ENCODE measurements at places on chromosomes 16 and 17.
A peak's percentile ranks its signal among the peaks of the same experiment; 100 is the strongest.

GRCh38 chr17:42107597-42108576 lies 4.6 kb downstream of the DHX58 start:
- DNase-seq, result peak; percentile 92

GRCh38 chr16:60646631-60647030 lies 1389.6 kb downstream of the CDH8 start:
- no peak for DNase-seq

GRCh38 chr16:87635541-87636049 lies 33.3 kb downstream of the JPH3 start:
- DNase-seq, result peak; percentile 24

- DNase-seq, result no peak
Observed at GRCh38 chr16:89402962-89403361, 87.4 kb downstream of the ANKRD11 start.

DNA sequence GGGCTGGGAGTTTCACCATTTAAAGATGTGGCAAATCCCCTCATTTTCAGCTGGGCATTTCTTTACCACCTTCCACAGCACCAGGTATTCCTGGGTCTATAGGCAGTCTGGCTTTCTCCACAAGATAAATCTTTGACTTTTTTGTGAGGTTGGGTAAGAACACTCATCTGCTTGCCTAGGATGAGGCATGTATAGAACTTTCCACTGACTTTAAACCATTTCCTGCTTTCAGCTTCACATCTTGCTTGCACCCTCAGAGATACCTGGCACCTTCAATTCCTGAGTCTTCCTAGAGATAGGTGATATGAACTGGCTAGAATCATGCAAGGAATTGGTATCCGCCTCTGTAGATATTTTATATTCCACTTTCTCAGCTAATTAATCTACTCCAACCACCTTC lies 27.9 kb downstream of the SMURF2 start:
- no peak for DNase-seq

- no peak for DNase-seq
Observed at GRCh38 chr16:69188236-69188549, 1.2 kb downstream of the SNTB2 start.

DNA sequence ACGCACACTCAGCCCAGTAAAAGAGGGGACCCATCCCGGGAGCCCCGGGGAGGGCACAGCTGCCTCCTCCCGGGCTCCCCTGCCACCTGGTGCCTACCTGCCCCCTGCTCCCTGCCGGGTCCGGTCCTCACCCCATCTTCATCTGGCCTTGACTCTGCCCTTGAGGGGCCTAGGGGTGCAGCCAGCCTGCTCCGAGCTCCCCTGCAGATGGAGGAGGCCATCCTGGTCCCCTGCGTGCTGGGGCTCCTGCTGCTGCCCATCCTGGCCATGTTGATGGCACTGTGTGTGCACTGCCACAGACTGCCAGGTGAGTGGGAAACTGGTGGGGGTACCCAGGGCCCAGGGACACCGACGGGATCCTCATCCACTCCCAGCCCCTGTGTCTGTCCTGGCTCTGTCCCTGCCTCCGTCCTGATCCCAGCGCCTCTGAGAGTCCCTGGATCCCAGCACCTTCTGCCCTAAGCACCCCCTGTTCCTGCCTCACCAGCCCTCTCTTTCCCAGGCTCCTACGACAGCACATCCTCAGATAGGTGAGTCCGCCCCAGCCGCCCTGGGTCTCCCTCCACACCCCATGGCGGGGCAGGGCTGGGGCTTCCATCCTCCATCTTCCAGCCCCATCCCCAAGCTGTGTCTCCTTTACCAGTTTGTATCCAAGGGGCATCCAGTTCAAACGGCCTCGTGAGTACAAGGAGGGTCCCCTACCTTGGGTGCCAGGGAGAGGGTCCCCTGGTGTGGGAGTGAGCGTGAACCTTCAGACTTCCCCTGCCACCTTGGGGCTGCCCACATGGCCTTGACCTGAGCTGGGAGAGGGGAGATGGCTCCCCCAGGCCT lies 574 bp downstream of the LAT start:
- DNase-seq, result no peak

GRCh38 chr16:50309156-50309526 lies 42.8 kb downstream of the ADCY7 start:
- DNase-seq, result no peak

DNA sequence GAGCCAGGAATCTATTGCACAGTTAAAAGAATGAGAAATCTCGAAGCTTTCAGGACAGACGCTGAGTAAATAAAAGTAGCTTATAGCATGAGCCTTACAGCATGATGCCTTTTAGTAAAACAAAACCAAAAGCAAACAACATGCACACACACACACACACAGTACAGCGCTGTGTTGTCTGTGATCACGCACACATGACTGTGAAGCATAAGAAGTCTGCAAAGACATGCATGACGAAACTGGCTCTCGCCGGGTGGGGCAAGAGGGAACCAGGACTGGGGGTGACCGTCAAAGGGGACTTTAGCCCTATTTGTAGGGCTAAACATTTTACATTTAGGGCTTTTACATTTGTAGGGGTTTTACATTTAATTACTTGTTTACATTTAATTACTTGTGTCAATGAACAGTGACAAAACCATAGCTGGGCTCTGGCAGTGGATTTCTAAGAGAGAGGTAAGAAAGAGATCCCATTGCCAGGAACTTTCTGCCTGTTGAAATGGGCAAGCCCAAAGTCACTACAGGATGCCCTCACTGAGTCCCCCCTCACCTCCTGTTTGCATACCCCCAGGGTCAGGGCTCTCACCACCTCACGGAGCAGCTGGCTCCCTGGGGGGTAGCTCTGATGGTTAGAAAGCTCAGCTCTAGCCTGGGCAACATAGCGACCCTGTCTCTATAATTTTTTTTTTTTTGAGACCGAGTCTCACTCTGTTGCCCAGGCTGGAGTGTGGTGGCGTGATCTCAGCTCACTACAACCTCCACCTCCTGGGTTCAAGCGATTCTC lies 2.0 kb upstream of the TNFRSF13B start:
- DNase-seq, result no peak

GRCh38 chr16:4277987-4278513 lies 5.2 kb upstream of the TFAP4 start:
- no peak for DNase-seq

GRCh38 chr17:39014795-39015545 lies 47.8 kb upstream of the FBXO47 start:
- no peak for DNase-seq

DNA sequence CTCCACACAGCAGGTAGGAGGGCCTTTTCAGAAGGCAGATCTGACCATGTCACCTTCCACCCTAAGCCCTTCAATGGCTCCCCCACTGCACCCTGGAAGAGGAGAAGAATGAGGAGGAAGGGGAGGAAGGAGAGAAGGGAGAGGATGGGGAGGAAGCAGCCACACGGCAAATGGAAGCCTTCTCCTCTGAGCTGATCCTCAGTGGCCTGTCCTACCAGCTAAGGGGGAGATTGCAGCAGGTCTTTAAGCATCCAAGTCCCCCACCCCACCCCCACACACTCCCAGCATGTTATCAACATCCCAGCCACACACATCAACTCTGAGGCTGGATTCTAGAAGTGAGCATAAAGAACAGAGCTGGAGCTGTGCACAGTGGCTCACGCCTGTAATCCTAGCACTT lies 46.2 kb upstream of the RBFOX3 start:
- no peak for DNase-seq

DNA sequence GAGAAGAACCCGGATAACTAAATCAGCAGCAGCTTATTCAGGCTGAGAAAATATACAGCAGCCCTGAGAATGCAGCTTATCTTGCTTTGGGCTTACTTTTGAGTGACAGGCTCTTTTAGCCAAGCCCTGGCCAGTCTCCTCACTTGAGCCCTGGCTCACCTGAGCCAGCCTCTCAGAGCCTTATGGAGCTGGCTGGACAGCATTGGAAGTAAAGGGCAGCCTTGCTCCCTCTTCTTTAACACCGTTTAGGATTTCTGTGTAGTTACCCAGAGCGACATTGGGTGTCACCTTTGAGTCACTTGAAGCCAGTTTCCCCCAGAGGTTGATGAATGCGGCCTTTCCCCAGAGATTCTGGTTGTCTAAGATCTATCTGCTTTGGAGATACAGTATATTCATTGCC lies 7.7 kb upstream of the NPIPB2 start:
- no peak for DNase-seq

DNA sequence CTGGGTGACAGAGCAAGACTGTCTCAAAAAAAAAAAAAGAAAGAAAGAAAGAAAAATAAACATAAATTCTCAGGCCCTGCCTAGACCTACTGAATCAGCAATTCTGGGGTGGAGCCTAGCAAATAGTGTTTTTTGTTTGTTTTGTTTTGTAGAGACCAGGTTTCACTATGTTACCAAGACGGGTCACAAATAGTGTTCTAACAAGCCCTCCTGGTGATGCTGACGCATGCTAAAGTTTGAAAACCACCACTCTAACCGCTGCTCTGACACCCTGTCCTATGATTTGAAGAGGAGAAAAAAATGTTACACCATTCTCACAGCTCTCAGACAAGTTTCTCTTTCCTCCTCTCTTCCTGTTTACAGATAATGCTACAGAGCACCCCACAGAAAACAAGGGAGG lies 1.5 kb downstream of the MRPL10 start:
- DNase-seq, result no peak

DNA sequence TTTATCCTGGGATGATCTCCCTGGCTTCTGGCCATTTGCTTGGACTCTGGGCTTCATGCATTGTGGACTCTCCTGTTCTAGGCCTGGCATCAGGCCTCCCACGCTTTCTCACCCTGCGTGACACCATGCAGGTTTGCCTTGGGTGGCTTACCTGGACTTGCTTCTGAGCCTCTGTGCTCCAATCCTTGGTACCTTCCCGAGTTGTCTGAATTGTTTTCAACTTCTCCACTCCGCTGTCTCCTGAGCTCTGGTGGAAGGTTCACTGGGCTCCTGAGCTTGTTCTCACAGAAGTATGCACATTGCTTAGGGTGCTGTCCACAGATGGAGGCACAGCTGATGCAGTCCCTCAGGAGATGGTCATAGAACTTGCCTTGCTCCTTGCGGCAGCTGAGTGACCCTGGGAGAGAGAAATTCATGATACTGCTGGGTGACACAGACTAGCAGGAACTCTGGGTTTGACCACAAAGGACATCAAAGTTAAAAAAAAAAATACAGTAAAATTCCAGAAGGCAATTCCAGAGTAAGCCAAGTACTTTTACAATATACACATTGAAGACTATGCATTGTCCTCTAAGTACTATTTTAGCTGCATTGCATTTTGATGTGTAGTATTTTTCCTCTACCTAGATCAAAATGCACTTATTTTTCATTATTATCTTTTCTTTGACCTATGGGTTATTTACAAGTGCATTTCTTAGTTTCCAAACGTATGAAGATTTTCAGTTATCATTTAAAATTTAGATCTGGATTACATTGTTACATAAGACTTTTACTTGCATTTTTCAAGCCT lies 23.1 kb downstream of the TNFRSF13B start:
- no peak for DNase-seq

DNA sequence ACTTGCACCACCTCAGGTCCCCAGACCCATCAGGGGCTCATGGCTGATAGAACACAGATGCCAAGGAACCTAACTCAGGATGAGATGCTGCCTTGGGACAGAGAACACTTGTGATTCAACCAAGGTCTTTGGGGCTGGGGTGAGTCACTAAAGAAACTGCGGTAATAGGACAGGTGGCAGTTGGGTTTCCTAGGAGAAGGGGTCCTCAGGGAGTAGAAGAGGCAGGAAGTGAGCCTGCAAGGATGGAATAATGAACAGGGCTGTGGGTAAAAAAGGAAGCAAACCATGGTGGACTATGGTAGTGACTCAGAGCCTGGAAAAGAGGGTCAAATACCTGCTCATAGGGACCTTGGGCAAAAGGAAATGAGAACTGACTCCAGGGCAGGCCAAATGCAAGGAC lies 6.5 kb upstream of the PNPO start:
- no peak for DNase-seq

- DNase-seq, result no peak
Observed at GRCh38 chr17:39667262-39667944, 850 bp upstream of the PNMT start.

GRCh38 chr17:9009096-9009495 lies 12.2 kb upstream of the NTN1 start:
- no peak for DNase-seq

GRCh38 chr16:3884398-3884797 lies 3.9 kb upstream of the CREBBP start:
- DNase-seq, result no peak

- DNase-seq, result no peak
Observed at GRCh38 chr16:56324406-56324805, 100.9 kb downstream of the AMFR start.

GRCh38 chr17:28030386-28030785 lies 12.1 kb upstream of the NLK start:
- no peak for DNase-seq

DNA sequence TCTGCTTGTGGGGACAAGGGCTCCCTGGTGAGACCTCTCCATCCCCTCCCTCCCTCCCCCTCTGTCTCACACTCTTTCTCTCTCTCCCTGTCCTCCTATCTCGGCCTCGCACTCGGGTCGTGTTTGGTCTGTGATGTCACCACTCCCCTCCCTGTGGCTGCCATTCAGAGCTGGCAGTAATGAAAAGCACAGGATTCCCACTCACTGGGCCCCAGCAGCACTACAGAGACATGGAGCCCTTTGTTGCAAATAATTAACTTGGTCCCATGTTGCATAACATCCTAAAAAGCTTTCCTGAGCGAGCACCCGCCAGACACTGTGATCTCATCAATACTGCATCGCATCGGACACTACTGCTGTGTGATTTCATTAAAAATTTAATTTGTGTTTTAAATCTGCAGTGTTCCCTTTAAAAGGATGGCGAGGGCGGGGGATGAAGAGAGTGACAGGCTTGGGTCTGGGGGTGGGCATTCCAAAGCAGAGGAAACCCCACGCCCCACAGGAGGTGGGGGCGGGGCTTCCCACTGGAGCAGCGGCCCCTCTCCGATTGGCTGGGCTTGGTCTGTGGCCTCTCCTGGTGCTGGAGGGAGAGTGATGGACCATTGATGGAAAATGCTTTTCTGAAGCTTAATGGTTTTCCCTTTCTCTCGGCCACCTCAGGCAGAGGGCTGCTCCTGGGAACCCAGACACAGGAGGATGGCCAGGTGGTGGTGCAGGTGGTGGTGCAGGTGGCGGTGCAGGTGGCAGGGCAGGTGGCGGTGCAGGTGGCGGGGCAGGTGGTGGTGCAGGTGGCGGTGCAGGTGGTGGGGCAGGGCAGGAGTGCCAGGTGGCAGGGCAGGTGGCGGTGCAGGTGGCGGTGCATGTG lies 15.3 kb upstream of the NPTX1 start:
- DNase-seq, result no peak

DNA sequence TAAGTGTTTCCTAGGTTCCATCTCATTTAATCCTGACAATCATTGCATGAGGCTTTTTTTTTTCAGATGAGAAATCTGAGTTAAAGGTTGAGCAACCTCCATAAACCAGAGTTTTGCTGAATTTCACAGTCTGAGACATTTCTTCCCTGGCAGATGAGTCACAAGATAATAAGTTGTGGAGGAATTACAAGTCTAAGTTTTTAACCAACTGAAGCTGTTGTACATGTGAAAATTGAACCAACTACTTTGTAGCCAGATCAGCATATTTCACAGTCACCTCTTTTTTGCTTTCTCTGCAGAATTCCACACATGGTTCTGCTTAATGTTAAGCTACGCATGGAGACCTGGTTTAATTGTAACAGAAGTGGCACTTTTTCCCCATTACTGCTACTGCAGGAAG lies 765.6 kb downstream of the CDH11 start:
- no peak for DNase-seq

Measured in stimulated activated CD8-positive, alpha-beta memory T cell treated with anti-CD3 and anti-CD28 coated beads, Interleukin-2, amount 100 ng/mL, for 1 hour (primary cell).